ENCODE measurements at places on chromosomes 12 and 14. TPM values are rescaled to one million over a fixed set of nuclear protein-coding genes. Genes with fewer than 3 reads are reported as not detected.

DNA sequence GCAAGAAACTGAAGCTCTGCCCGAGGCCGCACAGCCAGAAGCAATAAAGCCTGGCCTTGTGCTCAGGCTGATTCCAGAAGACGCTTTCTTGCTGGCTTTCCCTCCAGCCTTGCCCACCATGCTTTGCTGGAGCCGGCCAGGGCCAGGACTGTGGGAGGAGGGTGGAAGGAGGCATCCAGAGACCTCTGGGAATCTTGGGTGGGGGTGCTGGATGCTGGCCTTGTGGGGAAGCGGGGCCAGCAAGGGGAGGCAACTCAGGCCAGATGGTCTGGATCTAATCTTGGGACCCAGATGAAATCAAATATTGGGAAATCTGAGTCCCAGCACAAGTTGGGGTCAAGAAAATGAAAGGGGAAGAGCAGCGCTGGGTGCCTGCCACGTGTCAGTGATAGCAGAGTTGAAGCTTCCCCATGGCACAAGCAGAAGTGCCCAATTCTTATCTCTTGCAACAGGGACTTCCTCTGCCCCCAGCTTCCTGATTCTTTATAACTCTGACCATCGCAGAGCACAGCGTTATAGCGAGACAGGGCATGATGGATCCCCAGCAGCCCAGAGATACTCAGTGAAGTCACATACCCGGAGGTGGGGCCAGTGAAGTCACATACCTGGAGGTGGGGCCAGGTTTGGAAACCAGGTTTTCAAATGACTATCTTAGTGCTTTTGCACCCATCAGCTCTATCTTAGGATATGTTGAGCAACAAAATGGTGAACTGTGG is 6.4 kb upstream of the RABGGTA start:
- no peak for DNase-seq

The HOXC9 gene
- 5.1 TPM for total RNA-seq

- peak; percentile 54 for DNase-seq
Measured at GRCh38 chr14:74261288-74261687, 22.0 kb downstream of the VSX2 start.

The SLC38A4 gene
- total RNA-seq = 0.09 TPM

The PRKCH gene
- total RNA-seq = 16.2 TPM

DNA sequence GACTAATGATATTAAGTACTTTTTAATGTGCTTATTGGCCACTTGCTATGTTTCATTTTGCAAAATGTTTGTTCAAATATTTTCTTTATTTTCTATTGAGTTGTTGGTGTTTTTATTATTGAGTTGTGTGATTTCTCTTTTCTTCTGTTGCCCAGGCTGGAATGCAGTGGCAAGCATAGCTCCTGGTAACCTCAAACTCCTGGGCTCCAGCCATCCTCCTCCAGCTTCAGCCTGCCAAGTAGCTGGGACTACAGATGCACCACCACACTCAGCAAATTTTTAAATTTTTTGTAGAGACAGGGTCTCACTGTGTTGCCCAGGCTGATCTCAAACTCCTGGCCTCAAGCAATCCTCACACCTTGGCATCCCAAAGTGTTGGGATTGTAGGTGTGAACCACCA is 199.2 kb downstream of the NOVA1 start:
- no peak for DNase-seq

The MIP gene
- total RNA-seq = not detected

- DNase-seq = no peak
Measured at GRCh38 chr12:105352052-105352451, 21.6 kb downstream of the C12orf75 start.

DNA sequence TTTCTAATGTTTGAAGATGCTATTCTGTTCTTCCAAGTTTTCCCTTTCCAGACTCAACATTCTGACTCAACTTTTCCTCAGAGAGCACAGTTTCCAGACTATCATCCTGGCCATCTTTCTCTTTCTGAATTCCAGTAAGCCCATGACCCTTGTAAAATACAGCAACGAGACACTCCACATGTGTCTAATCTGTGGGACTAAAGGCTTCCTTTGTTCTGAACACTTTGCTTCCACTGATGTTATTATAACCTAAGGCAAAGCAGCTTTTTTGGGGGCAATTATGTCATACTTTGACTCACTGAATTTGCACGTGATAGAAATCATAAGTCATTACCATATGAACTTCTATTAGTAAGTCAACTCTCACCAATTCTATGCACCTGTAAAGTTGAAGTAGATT is 6.3 kb upstream of the ART4 start:
- peak; percentile 72 for DNase-seq

The C12orf50 gene
- 0.16 TPM for total RNA-seq

GRCh38 chr14:105075379-105076295 is 10.4 kb upstream of the GPR132 start:
- no peak for DNase-seq

DNA sequence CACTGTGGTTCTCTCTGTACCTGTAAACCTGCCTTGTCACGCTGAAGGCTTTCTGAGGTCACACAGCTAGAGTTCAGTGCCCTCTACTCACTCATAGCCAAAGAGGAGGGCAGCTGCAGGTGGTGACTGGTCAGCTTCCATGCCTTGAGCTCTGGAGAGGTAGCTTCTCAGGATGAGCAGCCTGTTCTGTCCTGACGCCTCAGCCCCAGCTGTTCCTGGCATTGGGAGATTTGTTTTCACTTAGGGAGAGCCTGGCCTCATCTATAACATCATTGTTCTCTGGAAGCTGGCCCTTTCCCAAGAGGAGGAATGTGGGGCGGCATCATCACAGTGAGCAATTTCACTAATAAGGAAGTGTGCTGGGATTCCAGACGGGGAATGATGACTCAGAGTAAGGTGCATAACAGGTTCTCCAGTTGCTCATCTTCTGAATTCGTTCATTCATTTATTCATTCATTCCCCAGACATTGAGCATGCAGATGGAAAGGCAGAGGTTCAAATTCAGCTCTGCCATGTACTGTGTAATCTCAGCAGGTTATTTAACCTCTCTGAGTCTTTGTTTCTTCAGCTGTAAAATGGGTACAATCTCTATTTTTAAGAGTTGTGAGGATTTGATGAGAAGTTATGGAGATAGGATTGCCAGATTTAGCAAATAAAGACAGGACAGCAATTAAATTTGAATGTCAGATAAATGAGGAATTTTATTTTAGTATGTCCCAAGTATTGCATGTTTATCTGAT is 255.8 kb upstream of the CRY1 start:
- peak; percentile 98 for DNase-seq

The ZNF839 gene
- 12.0 TPM for total RNA-seq

The HNF1A gene
- not detected for total RNA-seq

The POU6F1 gene
- total RNA-seq = 2.6 TPM

GRCh38 chr14:100830681-100831080 is 4.8 kb downstream of the MEG3 start:
- DNase-seq = no peak

The KLRD1 gene
- total RNA-seq = not detected

GRCh38 chr12:13576935-13577500 is 380.5 kb downstream of the EMP1 start:
- DNase-seq = no peak

The CEBPE gene
- not detected for total RNA-seq

GRCh38 chr12:121325922-121326396 is 26.3 kb downstream of the ANAPC5 start:
- DNase-seq = no peak

The FERMT2 gene
- 86.0 TPM for total RNA-seq

DNA sequence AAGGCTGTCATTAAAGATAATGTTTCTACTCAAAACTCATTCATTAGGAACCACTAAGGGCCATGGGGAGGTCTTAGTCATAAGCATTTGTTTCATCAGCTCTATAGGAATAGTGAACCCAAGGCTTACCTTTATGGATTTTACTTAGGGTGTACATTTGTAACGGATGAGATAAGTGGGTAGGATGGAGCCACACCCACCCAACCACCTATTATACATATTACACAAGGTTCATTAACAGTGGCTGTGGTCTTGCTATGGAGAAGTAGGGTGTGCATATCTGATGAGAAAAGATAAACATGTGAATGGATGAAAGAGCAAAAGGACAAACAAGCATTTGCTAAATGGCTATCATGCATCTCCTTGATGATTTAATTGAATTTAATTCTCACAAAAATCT is 39.6 kb upstream of the ITPR2 start:
- no peak for DNase-seq

The PPFIA2 gene
- not detected for total RNA-seq

DNA sequence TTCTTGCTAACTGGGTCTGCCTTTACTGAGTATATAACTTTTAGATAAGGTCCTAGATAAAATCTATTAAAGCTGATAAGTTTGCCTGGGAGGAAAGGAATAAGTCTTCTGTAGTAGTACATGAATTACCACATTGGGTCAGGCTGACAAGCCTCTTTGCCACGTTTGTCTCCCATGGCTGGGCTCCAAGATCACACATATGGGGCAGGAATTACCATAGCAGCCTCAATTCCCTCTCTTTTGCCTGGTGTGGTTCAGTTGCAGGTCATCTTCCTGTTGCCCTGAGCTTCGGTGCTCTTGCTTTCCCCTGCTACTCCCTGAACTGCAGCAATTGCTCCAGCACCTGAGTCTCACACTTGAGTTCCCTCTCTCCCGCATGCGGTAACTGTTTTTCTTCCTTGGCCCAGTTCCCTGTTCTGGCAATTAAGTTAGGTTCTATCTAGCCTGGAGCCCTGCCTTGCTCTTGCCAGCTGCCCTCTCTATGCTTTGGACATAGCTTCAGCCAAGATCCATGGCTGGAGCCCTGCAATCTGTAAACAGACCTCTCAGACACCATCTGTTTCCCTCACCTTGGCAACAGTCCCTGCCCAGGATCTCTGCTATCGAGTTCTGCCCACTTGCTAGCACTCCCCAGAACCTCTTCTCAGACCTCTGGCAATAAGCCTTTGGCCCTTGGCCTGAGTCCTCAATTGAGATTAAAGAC is 5.8 kb upstream of the GLT8D2 start:
- DNase-seq = no peak

The SOAT2 gene
- not detected for total RNA-seq

GRCh38 chr12:93896427-93896826 is 219.3 kb downstream of the CRADD start:
- DNase-seq = no peak

GRCh38 chr12:80617733-80618132 is 89.7 kb upstream of the MYF6 start:
- DNase-seq = no peak

The RTL1 gene
- total RNA-seq = not detected

GRCh38 chr12:107393043-107393717 is 292.4 kb upstream of the PWP1 start:
- DNase-seq = no peak

- DNase-seq = no peak
Measured at GRCh38 chr12:62774794-62775193, 160.2 kb downstream of the PPM1H start.

DNA sequence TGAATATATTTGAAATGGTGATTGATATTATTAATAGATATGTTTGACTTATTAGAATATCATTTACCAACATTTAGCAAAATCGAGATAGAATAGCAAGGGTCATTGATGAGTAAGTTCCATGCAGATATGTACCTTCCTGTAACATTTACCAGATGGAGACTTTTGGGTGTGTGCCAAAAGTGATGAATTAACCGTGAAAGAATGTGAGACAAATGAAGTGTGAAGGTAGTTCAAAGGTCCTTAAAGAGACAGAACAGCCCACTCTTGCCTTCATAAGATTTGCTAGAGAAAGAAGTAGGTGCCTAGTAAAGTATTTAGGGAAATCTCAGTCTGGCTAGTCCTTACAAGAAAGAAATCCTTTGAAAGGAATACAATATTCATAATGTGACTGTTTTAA is 45.5 kb downstream of the FGD4 start:
- DNase-seq = peak; percentile 90

The TMEM117 gene
- total RNA-seq = 26.5 TPM

GRCh38 chr12:109170324-109170723 is 53.9 kb downstream of the ACACB start:
- DNase-seq = no peak

- DNase-seq = no peak
Measured at GRCh38 chr14:53231171-53231570, 78.0 kb upstream of the DDHD1 start.

The OTX2 gene
- not detected for total RNA-seq

GRCh38 chr12:53677800-53678148 is 1.9 kb upstream of the ATP5MC2 start:
- DNase-seq = no peak

DNA sequence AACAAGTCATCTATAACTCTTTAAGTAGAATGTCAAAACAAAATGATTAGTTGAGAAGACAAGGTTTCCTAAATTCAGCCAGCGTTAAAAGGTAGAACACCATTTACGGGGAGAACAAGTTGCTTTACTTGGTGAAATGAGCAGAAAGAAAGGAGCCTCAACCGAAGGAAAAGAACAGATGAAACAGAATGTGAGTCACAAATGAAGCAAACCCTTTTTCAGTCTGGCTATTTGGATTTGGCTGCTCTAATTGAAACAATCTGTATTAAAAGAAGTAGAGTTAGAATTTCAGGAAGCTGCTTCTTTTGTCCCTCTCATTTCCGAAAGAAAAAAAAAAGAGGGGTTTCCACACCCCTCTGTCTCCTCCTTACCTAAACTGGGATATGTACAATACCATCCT is 34.6 kb downstream of the CEP128 start:
- no peak for DNase-seq

DNA sequence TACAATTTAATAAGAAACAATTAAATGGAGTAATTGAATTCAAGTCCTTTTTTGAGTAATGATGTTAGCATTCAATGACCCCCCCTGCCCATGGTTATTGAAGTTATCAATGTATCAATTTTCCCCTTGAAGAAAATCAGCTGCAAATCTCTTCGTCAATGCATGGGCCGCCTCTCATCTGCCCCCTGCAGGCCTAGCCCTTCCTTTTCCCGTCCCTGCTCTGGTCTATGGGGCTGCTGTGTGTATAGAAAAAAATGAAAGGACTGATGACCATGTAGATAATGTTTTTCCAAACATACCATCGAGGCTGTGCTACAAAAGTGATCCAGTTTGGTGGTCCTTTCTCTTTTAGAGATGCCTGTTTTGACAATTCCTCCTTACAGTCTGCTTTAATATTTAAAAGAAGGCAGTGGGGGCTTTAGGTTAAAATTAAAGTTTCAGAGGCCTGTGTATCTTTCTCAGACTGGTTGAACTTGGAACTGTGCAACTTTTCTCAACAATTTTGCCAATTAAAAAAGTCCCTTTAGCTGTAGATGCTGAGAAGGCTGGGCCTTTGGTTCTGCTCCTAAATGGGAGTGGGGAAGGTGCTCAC is 98.4 kb downstream of the APAF1 start:
- DNase-seq = no peak

The FAR2 gene
- total RNA-seq = 3.2 TPM

The PLBD1 gene
- total RNA-seq = not detected

The BHLHE41 gene
- total RNA-seq = 18.1 TPM

The FAM181A gene
- total RNA-seq = not detected
